ENCODE measurements at places on chromosomes 13 and 19.

DNA sequence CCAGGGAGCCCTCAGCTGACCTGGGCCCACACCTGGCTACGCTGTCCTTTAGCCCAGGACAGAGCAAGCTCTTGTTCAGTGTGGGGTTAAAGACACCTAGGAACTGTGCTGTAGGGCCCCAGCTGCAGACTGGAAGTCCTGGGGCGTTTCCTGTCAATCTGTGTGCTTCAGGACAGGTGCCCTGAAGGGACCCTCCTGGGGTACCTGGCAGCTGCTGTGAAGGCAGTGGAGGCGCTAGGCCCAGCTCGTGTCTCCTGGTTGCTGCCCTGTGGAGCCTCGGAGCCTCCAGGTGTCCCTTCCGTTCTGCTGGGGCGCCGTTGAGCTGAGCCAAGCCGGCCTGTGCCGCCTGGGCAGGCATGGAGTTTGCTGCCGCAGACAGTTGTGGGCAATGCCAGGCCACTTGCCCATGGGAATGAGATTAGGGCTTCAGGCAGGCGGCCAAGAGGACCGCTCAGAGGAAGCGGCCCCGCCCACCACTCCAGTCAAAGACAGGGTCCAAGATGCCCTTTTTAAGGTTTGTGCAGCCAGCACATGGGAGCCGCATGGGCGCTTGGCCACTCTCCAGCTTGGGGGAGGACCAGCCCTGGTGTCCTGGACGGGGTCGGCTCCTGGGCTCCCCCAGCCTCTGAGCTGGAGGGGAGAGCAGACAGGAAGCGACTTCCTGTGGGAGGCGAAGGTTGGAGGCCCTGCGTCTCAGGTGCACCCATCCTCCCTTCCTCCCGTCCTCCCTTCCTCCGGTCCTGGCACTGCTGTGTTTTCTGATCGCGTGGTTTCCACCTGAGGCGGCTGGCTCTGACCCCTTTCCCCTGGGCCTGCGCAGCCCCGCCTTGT is 4.0 kb downstream of the PTBP1 start:
- no peak for DNase-seq

DNA sequence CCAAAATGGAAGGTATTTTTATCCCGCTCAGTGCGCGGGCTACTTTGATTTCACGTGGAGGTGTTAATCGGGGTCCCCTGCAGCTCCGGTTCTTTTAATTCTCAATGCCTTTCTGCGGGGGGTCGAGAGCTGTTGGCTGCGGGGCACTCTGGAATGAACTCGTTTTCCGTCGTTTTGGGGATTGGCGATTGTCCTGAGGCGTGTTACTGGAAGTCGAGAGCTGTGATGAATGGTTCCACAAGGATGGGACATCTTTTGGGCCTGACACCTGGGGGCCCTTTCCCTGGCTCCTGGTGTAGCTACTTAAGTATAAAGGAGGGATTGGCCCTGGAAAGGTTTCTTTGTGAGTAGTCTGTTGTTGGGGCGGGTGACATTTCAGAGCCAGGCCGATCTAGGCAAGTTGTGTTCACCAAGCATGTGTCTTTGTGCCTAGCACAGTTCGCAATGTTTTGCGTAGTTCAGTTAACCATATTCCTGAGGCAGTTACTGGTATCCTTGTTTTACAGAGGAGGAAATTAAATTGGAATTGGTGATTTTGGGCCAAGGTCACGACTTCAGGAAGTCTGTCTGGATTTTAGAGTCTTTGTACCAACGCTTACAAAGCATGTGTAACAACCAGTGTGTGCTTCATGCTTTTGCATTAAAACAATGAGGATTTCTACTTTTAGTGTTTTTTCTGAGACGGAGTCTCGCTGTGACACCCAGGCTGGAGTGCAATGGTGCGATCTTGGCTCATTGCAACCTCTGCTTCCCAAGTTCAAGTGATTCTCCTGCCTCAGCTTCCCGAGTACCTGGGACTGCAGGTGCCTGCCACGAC is 846 bp downstream of the RPL13A start:
- DNase-seq = no peak

- DNase-seq = no peak
Measured at GRCh38 chr13:32627793-32628192, 41.5 kb downstream of the PDS5B start.

DNA sequence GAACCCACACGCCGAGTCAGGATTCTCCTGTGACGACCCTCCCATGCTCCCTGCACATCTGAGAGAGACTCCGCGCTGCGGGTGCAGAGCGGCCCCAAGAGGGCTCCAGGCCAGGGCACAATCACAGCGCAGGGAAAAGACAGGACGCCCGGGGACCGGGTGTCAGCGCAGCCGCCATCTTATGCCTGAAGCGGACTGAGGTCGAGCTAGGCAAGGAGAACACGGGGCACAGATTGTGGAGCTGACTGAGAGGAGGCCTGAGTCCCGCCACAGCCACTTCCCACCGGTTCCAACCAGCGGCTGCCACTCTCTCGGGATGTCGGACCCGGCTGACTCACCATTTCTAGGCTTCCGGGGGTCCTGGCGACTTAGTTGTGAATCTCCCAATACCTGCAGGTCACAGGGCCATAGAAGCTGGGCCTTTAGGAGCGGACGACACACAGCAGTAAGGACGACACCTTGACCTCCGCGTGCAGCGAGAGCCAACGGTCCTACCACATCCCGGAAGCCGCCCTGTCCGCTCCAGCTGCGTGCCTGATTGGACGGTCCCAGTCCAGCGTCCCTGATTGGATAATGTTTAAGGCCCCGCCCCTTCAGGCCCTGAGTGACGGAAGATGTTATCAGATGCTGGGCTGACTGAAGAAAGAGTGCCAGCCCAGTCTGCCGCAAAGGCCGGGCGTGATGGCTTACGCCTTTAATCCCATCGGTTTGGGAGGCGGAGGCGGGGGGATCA is at the start of gene ZNF728:
ZNF728 (minus strand) TSS at position 487 of the 733 bp plus-strand sequence; CDS start at position 341, 146 bp downstream.
- no peak for DNase-seq

- DNase-seq = no peak
Measured at GRCh38 chr13:45332036-45332830, 8.8 kb downstream of the TPT1 start.

DNA sequence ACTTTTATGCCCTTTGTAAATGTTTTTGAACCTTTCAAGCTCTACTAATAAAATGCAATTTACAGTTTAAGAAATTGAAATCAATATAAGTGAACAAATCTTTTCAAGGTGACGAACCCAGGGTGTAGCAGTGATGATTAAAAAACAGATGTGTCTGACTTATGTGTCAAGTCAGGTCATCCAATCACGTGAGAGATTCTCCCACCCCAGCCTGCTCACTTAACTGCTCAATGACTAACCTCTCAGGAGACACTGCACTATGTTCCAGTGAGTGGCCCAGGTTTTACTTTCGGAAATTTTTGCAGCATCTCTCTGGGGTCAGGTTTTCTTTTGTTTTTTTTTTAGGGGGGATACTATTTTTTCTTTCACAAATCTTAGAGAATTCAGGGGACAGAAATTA is 60.7 kb downstream of the ZNF429 start:
- no peak for DNase-seq
